ENCODE measurements at places on chromosomes 1 and 21.

- no peak for DNase-seq
Observed at GRCh38 chr1:198841477-198841876, 202.6 kb downstream of the PTPRC start.

- DNase-seq = no peak
Observed at GRCh38 chr1:165288350-165289120, 68.0 kb downstream of the LMX1A start.

DNA sequence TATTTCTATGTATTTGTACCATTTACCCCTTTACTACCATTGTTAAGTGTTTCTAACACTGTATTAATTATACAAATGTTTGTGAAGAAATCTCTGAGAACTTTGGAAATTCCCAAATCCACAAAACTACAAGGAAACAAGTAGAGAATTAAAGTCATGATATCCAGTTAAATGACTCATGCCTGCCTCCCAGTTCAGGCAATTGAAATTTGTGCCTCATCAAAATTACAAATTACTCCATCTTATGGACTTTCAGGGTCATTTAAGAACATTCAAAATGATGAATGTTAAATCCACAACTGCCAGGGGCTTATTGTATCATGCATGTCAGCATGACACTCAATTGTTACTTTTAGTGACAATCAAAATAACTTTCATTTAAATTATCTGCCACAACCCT, 282.4 kb downstream of the ZNF326 start:
- DNase-seq = no peak

- no peak for DNase-seq
Observed at GRCh38 chr1:28779751-28780408, 32.1 kb upstream of the OPRD1 start.

DNA sequence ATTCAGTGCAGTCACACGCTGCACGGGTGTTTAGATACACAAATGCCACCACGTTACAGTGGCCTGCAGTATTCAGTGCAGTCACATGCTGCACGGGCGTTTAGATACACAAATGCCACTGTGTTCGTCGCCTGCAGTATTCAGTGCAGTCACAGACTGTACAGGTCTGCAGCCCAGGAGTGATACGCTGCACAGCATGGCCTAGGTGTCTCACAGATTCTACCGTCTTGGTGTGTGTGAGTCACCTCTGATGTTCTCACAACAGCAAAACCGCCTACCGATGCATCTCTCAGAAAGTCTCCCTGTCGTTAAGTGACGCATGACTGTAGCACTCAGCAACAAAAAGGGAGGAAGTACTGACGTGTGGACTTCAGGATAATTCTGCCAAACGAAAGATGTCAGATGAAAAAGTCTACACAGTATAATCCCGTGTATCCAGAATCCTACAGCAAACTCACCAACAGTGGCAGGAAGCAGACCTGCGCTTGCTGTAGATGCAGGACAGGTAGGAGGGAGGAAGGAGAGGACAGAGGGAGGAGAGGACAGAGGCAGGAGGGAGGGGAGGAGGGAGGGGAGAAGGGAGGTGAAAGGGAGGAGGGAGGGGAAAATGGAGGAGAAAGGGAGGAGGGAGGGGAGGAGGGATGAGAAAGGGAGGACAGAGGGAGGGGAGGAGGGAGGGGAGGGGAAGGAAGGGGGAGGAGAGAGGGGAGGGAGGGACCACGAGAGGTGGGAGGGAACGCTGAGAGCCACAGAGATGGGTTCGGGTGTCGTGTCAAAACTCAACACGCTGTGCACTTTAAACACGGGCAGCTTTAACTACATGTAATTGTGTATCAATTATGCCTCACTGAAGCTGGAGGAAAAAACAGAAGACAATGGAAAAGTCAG, 36.3 kb upstream of the PCBP3 start:
- DNase-seq = peak; percentile 49

DNA sequence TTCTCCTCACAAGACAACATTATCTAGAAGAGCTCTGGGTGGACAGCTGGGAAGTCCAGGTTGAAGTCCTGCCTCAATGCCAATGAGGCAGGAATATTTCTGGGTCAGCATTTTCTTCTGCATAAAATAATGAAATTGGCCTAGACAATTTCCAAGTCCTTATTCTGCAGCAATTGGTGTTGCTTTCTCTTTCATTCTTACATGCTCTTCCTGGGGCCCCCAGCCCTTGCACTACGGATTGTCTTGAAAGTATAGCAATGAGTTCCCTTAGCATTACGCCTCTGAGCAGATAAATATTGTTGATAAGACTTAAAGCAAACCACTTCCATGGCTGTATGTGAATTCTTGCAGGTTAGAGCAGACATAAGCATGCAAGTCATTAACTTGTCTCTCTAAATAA, 188.5 kb downstream of the TGFBR3 start:
- peak; percentile 42 for DNase-seq

DNA sequence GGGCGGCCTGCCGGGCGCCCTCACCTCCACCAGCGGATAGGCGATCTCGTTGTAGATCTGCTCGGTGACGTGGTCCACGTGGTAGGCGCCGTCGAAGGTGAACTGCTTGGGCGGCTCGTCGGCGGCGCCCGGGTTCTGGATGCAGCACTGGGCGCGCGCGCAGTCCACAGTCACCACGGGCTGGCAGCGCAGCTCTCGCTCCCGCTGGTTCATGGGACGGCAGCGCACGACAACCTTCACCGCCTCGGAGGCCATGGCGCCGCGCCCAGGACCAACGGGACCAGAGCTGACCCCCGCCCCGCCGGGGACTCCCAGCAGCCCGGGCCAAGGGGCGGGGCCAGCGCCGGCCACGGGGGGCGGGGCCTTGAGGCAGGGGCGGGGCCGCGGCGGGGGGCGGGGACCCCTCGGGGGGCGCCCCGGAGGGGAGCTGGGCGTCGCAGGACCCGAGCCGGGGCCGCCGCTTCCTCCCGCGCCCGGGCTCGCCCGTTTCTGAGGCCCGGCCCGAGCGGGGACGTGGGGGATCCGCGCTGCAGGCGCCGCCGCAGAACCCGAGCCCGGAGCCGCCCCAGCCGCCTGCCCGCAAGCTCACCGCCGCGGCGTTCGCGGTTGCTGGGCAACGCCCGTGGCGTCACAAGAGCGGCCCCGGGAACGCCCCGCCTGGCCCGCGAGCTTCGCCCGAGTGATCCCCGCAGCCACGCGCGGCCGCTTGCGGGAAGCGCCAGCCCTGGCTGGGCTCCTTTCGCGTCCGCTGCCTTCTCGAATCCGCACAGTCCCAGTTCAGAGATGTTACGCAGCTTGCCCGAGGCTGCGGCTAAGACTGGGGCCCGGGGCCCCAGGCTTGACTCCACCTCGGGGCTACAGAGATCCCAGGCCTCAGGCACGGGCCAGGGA, at the start of gene KIF17:
Gene KIF17, minus strand, starts transcription at position 556 of the 891 bp plus-strand sequence. Its CDS starts 301 bp downstream, at position 255.
- peak; percentile 49 for DNase-seq

- no peak for DNase-seq
Observed at GRCh38 chr1:226887006-226887405, 16.6 kb downstream of the PSEN2 start.

DNA sequence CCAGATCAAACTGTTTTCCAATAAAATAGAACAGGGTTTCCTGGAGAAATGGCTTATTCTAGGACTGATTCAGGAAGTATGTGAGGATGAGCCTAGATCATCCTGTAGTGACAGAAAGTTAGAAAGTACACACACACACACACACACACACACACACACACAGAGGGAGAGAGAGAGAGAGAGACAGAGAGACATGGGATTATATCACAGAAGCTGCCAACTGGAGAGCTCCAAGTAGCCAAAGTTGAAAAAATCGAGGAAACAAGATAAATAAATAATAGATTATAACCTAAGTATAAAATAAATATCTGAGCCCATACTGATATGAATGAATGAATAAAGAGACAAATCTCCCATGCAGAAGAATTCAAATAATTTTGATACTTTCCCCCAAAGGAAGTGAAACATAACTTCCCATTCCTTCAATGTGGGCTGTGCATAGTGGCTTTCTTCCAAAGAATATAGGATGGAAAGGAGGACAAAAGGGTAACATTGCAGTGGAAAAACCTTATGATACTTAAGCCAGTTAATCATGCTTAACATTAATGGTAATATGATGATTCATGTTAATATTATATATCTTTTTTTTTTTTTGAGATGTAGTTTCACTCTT, 171.6 kb downstream of the NTPCR start:
- no peak for DNase-seq

DNA sequence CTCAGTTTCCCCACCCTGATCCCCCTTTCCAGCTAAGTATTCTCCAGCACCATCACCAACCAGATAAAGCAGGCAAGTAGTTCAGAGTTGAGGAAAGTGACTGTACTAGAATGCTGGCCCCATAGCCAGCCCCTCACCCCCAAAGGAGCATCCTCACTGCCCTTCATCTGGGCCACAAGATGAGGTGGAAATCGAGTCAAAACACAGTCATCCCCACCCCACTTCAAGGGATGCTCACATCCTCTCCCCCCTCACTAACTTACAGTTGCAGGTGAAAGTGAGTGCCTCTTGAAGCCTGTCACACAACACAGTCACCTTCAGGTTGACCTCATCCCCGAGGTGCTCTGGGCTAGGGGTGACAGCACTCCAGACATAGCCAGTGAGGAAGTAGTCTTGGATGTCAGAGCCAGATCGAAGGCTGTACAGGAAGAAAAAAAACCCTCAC, 30.4 kb downstream of the PIK3C2B start:
- DNase-seq = peak; percentile 14

GRCh38 chr1:192703283-192704206, 67.6 kb downstream of the RGS13 start:
- DNase-seq = no peak

GRCh38 chr1:40981691-40982448, 2.4 kb downstream of the CTPS1 start:
- no peak for DNase-seq

DNA sequence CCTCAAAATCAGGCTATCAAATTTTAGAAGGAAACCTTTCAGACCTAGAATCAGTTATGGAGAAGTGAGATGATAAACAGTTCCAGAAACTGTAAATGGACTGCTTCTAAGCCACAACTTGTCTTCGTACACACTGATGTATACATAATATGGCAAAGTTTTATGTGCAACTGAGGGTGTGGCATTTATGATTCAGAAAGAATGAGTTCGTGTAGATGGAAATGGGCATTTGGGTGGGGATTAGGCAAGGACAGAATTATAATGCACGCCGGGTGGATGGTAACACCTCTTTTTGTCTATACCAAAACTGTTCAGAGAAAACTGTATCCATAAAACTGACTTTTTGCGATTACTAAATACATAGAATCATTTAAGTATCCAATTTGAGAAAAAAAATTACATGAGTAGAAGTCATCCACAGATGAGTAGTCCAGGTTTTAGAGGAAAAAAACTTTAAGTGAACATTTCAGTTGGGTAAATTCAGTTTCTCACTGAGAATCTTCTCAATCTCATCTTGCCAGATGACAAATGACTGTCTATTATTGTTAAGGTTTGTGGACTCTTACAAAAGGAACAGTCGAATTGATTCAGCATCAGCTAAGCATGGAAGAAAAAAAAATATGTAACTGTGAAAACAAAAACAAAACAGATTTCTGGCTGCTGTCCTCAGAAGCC, 22.5 kb downstream of the ERRFI1 start:
- no peak for DNase-seq

DNA sequence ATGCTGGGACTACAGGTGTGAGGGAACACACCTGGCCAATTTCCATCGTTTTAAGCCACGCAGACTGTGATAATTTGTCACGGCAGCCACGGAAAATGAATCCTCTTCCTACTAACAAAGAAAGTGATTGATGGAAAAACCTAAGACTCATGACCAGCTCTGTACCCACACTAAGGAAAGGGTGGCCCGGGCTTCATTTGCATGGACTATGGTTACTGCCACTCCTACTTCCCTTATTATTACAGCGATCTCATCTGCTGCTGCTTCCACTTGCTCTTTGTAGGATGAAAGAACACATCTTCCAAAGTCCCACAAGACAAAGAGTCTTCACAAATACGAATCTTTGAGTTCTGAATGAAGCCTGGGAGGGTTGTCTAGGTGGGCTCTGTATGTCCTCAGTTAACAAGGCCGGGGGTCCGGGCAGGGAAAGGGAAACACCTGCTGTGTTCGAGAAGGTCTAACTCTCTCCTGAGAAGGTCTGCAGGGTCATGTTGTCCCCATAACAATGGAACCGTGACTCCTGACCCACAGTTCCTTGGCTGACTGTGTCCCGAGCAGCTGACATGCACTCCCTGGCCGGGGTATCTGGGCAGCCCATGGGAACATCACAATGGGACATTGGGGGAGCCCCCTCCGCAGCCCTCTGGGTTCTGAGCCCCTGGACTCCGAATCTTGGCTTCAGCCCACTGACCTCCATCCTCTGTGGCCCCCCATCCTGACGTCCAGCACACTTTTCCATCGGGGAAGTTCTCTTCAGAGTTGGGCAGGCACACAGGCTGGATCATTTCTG, 13.3 kb upstream of the TFF1 start:
- no peak for DNase-seq

DNA sequence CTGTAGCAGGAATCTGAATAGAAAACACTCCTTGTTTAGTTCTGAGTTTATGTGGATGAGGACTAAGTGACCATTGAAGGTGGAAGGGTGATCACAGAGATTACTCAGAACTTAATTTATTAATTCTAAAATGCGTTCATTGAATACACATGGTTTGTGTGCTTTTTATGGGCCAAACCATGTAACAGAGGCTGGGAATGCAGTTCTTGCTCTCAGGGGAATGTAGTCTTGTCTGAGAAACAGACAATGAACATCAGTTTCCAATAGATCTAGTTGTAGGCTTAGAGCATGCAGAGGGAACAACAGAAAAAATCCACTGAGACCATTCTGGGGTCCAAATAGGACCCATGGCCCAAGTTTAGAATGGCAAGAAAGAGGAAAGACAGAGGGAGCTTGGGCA, 46.1 kb downstream of the ITSN1 start:
- no peak for DNase-seq

DNA sequence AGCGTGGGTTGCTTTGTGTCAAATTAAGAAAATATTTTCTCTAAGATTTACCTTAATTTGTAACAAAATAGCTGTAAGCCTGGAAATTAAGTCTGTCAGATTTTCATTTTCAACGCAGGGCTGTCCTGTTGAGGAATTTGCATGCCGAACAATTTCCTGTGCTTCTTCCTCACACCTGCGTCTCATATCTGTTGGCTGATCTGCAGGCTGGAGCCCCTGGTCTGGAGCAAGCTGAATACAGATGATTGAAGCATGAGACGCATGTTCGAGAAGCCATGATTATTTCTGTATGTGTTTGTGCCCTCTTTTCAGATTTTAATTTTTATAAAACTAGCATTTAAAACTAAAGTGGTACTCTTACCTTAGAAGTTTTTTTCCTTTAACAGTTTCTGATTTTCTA, 9.8 kb downstream of the MIXL1 start:
- DNase-seq = no peak

DNA sequence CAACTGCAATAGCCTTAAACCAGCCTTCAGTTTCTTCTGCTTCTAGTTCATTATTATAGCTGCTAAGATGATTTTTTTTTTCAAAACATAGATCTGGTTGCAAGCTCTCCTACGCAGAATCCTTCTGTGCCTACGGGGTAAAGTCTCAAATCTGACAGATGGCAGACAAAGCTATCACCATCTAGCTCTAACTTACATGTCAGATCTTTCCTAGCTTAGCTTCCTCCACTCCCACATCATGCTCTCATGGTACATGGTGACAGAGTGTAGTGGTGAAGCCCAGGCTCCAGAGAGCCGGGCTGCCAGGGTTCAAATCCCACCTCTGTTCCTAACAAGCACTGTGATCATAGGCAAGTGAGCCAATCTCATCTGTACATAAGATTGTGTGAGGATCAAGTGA, 24.2 kb upstream of the GUCA2B start:
- DNase-seq = no peak
